ENCODE measurements at places on chromosomes 3 and 15.

GRCh38 chr3:173663696-173664111, 266.2 kb downstream of the NLGN1 start:
- no peak for DNase-seq

GRCh38 chr15:41862515-41863116, 24.0 kb downstream of the PLA2G4B start:
- DNase-seq: no peak

DNA sequence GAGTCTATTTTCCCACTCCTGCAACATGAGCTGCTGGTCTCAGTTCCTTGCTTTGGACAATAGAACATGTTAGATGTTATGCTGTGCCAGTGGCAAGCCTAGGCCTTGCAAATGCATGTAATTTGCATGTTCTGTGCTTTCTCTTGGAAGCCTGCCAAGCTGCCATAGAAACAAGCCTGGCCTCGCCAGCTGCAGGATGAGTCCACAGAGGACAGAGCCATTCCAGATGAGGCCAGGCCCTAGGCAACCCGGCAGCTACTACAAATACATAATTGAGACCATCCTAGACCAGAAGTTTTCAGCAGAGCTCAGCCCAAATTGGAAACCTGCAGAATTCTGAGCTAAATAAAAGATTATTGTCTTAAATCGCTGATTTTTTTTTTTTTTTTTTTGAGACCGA, 39.6 kb downstream of the TRIM69 start:
- DNase-seq: no peak

GRCh38 chr3:156702367-156702766, 28.0 kb downstream of the TIPARP start:
- no peak for DNase-seq

DNA sequence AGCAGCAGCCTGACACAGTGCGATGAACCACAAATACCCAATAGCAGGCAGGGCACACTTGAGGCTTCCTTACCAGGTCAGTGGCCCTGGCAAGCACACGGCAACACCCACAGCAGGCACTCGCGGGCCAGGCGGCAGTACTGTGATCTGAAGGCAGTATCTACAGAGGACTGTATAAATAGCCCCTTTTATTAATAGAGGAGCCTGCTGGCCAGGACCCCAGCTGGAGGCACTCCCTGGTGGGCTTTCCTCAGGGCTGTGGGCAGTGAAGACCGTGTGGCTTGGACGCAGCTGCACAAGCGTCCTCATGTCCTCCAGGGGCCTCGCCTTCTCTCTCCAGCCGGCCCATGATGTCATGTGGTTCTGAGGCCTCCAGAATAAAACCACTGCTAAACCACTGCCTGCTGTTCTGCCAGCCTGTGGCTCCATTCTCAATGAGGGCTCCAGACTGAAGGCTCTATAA, 44.1 kb downstream of the LRIG1 start:
- DNase-seq: no peak

All from stimulated activated CD4-positive, alpha-beta T cell treated with anti-CD3 and anti-CD28 coated beads, Interleukin-2, amount 100 ng/mL, for 48 hours (primary cell).